ENCODE measurements at places on chromosomes 3 and 15.

DNA sequence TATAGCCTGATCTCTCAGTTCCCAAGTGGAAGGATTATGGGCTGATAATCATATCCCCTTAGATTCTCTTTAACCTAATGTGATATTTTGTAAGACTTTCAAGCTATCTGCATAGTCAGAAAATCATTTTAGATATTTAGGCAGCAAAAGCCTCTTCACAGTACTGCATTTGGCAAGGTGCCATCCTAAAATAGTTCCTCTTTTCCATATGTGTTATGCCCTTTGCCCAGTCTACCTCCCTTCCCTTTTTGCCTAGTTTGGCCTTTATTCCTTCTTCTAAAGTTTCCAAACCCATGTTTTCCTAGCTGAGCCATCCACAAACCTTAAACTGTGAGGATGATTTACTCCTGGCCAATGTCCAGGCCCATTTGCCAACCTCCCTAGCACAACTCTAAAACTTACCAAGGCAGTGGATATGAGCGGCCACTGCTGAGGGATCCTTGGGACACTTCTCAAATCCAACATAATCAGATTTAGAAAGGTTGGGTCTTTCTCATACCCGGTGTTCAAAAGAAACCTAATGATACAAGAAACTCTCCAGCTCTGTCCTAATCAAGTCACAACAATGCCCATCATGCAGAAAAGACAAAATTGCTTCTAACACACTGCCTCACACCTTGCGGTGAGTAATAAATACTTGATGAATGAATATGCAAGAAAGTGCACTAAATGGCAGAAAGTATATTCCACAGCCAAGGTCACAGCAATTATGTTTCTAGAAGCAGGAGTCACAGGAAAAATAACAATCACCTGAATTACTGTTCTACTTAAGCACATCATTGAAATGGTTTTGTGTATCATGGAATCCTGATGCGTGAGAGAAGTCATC is 493.9 kb downstream of the NLGN1 start:
- H3K27ac ChIP-seq, result no peak overlapping the region
- DNase-seq, result no peak
- no peak overlapping the region for H3K4me3 ChIP-seq
- H3K36me3 ChIP-seq, result no peaks in the 10 kb centered on the region

DNA sequence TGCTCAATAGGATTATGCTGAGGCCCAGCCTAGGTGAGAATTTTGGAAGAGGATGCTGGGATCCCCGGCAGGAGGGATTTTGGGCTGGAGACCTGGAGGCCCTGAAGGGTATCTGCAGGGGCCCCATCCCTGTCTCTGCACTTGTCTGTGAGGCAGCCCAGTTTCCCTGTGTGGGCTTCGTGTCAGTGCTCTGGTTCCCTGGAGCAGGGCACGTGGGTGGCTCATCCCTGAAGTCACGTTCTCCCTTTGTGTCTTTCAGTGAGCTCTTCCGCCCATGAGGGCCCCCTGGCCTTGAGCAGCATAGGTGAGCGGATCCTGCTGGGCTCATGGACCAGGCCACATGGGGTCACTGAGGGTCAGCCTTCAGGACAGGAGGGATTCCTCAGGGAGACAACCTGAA is 217.9 kb downstream of the SNRPN start:
- H3K4me1 ChIP-seq, result no peaks in the 10 kb centered on the region
- H3K36me3 ChIP-seq, result no peaks in the 10 kb centered on the region
- H3K4me3 ChIP-seq, result no peak overlapping the region
- H3K27me3 ChIP-seq, result no peaks in the 10 kb centered on the region
- DNase-seq, result no peak
- no peak overlapping the region for H3K27ac ChIP-seq

DNA sequence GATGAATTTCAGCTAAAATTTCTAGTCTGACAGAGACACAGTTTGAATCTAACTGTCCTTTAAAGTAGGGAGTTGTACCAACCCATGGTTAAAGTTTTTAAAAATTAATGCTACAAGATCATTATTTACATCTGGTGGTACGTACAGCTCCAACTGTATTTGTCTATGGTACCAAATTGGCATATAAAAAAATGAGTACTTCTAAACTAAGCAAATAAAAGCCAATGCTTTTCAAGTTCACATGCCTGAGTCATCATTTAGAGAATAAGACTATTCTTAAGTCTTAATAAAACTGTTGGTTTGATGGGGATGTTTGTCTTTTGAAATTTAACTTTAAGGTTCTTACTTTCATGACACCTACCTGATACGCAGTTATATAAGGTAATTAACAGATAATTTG is 21.0 kb upstream of the IFT57 start:
- no peak overlapping the region for H3K27ac ChIP-seq
- no peak overlapping the region for H3K4me3 ChIP-seq
- H3K4me1 ChIP-seq, result no peaks in the 10 kb centered on the region
- H3K36me3 ChIP-seq, result no peaks in the 10 kb centered on the region
- DNase-seq, result no peak

GRCh38 chr3:177795859-177796258 is 598.6 kb upstream of the TBL1XR1 start:
- H3K27ac ChIP-seq, result no peak overlapping the region
- no peaks in the 10 kb centered on the region for H3K27me3 ChIP-seq
- H3K4me1 ChIP-seq, result no peaks in the 10 kb centered on the region
- no peaks in the 10 kb centered on the region for H3K36me3 ChIP-seq
- H3K4me3 ChIP-seq, result no peak overlapping the region
